ENCODE measurements at places on chromosomes 13 and 19.

DNA sequence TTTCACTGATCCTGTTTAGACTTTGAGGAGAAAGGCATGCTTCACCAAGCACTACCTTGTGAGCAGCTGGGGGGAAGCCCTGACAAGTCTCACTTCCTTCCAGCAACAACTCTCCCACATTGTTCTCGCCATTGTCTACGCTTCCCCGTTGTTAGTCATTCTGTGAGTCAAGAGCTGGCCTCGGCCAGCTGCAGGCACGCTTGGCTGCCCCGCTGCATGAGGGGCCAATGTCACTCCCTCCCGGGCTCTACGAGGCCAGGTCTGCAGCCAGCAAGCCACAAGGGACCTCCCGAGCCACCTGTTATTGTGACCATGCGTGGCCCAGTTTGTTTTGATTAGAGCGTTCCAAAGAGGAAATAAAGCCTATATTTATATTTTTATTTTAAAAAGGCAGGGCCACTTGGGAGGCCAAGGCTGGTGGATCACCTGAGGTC lies 220.9 kb downstream of the FOXO1 start:
- peak; percentile 30 for DNase-seq

GRCh38 chr13:81442904-81443303 lies 1102.0 kb upstream of the SPRY2 start:
- DNase-seq, result no peak

DNA sequence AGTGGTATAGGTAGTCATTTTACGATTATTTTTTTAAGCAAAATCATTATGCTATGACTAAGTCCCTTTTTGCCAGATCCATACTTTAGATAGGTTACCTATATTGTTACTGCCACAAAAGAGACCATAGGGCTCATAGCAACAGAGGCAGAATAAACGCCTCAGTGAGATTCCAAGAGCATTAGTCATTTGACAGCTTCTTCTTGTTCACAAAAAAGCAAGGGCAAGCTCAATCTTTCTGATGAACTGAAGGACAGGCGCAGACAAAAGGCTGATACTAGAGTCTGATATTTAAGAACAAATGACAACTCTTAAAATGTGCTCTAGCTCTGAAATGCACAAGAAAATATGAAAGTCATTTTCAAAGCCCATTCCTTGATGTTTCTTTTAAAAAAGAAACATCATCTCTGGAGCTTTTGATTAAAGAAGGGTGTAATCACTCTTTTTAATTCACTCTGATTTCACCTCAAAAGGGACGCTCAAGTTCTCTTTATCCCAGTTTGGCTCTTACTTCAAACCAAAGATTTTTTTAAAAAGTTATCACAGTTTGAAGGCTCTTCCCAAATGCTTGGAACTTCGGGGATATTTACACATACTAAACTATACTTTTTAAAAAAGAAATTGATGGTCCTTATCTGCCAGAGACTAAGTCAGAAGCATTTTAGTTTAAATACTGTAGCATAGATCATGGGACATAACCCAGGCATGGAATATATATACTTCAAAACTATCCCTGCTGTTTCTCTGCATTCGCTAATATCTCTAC lies 187.2 kb downstream of the EFNB2 start:
- DNase-seq, result no peak

DNA sequence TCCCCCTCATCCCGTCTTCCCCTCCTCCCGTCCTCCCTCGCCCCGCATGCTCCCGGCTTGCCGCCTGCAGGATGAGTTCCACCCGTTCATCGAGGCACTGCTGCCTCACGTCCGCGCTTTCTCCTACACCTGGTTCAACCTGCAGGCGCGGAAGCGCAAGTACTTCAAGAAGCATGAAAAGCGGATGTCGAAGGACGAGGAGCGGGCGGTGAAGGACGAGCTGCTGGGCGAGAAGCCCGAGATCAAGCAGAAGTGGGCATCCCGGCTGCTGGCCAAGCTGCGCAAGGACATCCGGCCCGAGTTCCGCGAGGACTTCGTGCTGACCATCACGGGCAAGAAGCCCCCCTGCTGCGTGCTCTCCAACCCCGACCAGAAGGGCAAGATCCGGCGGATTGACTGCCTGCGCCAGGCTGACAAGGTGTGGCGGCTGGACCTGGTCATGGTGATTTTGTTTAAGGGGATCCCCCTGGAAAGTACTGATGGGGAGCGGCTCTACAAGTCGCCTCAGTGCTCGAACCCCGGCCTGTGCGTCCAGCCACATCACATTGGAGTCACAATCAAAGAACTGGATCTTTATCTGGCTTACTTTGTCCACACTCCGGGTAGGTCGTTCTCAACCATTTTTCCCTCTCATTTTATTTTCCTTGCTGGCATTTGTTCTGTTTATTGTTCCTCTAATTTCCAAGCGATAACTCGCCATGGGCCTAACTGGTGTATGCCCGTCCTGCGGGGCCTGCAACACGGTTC lies 29.8 kb downstream of the NFIX start:
- DNase-seq, result no peak

DNA sequence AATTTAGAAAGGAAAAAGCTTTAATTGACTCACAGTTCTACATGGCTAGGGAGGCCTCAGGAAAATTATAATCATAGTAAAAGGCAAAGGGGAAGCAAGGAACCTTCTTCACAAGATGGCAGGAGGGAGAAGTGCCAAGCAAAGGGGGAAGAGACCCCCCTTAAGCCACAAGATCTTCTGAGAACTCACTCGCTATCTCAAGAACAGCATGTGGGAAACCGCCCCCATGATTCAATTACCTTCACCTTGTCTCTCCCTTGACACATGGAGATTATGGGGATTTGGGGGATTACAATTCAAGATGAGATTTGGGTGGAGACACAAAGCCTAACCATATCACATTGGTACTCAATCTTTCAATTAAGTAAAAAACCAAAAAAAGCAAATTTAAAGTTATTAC lies 1778.7 kb upstream of the MIR17HG start:
- no peak for DNase-seq

GRCh38 chr19:29370276-29370675 lies 155.5 kb upstream of the VSTM2B start:
- no peak for DNase-seq

GRCh38 chr13:32535748-32536147 lies 2.8 kb downstream of the N4BP2L2 start:
- DNase-seq, result no peak

DNA sequence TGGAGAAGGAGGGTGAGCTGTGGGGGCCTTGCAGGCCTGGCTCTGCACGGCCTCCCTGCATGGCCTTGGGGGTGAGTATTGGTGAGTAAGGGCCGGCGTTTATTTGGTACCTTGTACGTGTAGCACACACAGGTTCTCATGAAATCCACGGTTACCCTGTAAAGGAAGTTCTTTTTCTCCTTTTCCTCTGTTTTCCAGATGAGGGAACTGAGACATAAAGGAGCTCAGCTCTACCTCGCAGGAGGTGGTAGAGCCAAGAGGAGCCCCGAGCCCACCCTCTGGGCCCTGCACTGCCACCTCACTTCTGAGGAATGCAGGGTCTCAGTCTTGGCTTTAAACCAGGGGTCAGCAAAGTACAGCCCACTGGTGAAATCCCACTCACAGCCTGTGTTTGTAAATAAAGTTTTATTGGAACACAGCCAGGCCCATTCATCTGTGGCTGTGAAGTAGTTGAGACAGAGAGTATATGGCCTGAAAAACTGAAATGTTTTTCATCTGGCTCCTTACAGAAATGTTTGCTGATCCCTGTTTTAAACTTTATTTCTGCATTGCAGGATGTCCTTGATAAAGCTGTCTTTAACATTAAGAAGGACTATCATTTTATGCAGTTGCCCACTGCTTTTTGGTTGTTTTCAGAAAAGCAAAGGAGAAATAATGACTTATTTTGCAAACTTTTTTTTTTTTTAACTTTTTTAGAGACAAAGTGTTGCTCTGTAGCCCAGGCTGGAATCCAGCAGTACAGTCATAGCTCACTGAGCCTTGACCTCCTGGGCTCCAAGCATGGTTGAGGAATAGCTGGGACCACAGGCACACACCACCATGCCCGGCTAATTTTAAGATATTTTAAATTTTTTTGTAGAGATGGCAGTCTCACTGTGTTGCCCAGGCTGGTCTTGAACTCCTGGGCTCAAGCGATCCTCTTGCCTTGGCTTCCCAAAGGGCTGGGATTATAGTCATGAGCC lies 6.4 kb downstream of the EPN1 start:
- DNase-seq, result no peak

- DNase-seq, result no peak
Observed at GRCh38 chr13:76607866-76608265, 278.3 kb downstream of the KCTD12 start.

- no peak for DNase-seq
Observed at GRCh38 chr19:49355909-49356353, 6.3 kb downstream of the TEAD2 start.

DNA sequence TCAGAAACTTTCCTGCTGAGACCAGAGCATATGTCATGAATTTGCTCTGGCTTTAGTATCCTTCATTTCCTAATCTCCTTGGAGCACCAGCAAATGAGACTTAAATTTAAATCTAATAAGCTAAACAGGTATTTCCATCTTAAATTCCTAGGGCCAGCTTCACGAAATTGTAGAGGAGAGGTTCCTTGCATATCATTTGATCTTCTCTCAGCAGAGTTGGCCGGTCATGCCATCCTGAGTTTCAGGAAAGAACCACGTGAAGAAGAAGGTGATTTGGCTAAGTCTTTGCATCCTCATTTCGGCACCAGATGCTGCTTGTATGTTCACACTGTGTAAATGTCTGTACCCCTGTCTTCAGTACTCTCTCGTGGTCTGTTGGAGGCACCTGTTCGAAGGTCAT lies 370.4 kb upstream of the NBEA start:
- DNase-seq, result no peak
